ENCODE measurements at places on chromosomes 3 and 15.

GRCh38 chr3:13266651-13267362 is 153.3 kb downstream of the NUP210 start:
- DNase-seq = no peak

GRCh38 chr3:107258300-107258699 is 118.9 kb upstream of the CCDC54 start:
- DNase-seq = no peak

DNA sequence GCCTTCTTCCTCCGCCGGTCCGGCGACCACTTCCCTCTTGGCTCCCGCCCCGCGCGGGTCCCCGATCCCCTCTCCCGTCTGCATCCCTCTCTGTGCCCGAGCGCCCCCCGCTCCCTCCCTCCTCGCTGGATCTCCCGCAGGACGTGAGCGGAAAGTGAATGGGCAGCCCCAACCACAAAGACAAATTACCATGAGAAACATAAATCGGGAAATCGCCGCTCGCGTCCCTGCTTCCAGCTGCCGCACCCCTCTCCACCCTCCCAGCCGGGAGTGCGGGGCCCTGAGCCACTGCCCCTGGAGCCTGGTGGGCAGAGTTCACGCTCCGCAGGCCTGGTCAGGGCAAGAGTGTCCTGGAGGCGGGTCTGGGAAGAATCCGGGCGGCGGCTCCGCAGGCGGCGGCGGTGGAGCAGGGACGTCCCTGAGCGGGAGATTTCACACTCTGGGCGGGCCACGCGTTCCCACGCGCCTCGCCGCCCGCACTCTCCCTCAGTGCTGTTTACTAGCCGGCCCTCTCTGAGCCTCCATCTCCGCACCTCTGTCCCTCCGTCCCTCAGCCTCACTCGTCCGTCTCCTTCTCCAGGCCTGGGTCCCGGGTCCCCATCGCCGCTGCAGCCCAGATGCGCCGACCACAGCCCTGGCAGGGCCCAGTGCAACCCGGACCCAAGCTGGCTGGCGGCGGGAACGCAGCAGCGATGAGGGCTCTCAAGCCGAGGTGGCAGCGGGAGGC is 835 bp downstream of the SEMA5B start:
- peak; percentile 57 for DNase-seq

DNA sequence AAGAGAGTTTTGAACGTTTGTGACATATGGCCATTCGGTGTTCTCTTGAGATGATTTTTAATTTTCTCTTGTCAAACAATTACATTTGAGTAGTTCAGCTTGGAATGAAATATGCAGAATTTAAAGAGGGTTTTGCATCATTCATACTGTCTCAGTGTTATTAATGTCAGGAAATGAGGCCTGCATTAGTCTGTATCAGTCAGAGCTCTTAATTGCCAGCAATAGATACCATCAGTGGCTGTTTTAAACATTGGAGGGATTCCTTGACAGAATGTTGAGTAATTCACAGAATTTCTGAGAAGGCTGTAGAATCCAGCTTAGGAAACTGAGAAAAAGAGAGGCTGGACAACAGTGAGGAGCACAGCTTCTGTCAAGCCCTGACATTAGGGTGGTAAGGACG is 722.0 kb downstream of the NR2F2 start:
- no peak for DNase-seq

DNA sequence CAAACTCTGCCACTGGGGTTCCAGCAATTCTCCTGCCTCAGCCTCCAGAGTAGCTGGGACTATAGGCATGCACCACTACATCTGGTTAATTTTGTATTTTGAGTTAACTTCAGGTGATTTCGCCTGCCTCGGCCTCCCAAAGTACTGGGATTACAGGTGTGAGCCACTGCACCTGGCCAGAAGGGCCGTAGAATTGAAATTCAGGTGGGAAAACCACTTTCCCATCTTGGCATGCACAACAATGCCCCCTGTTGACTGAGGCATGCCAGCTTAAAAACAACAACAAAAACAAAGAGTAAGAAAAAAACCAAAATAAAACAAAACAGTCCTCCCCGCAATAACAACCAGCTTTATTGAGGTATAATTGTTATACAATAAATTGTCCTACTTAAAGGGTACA is 32.6 kb upstream of the RAB11A start:
- DNase-seq = no peak

GRCh38 chr3:123406598-123406997 is 42.3 kb downstream of the ADCY5 start:
- DNase-seq = no peak
